Panc1 (cell line): ENCODE measurements at places on chromosomes 3 and 15.

GRCh38 chr15:32705446-32705845 lies 12.4 kb upstream of the GREM1 start:
- DNase-seq: no peak

DNA sequence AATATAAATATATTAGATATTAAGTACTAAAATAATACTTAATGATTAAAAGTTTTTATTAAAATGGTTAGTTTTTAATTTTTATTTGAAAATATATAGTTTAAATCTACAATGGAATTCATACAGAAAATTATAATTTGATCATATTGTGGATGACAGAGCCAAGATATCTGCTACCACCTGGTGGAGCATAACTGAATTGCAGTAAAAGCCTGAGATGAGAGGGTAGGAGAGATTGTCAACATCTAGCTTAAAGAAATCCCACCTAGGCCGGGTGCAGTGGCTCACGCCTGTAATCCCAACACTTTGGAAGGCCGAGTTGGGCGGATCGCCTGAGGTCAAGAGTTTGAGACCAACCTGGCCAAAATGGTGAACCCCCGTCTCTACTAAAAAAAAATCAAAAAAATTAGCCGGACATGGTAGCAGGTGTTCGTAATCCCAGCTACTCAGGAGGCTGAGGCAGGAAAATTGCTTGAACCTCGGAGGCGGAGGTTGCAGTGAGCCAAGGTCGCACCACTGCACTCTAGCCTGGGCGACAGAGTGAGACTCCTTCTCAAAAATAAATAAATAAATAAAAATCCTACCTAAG lies 25.1 kb upstream of the CSTA start:
- DNase-seq: peak; percentile 5

- DNase-seq: no peak
These were observed 228.5 kb downstream of the FOXP1 start for GRCh38 chr3:71355037-71355436.

DNA sequence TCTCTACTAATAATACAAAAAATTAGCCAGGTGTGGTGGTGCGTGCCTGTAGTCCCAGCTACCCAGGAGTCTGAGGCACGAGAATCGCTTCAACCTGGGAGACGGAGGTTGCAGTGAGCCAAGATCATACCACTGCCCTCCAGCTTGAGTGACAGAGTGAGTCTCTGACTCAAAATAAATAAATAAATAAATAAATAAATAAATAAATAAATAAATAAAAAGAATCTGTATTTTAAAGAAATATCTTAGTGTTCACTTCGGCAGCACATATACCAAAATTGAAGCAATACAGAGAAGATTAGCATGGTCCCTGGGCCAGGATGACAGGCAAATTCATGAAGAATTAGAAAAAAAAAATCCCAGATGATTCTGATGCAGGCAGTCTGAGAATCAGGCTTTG lies 51.9 kb downstream of the ROBO2 start:
- DNase-seq: no peak

DNA sequence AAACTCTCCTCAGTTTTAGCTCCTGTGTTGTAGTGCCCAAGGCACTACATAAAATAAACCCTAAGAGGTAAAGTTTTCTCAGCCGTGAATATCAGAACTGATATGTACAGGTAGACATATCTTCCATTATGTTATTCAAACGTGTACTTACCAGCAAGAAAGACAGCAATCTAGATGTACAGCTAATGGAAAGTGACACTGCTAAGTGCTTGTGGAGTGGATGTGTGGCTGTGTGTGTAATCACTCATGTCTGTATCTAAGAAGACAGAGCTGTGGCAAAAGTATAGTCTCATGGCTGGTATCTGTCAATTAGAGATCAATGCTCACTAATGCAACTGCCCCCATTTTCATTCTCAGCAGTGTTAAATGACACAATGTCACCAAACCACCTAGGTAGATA lies 101.3 kb downstream of the FMN1 start:
- DNase-seq: no peak

DNA sequence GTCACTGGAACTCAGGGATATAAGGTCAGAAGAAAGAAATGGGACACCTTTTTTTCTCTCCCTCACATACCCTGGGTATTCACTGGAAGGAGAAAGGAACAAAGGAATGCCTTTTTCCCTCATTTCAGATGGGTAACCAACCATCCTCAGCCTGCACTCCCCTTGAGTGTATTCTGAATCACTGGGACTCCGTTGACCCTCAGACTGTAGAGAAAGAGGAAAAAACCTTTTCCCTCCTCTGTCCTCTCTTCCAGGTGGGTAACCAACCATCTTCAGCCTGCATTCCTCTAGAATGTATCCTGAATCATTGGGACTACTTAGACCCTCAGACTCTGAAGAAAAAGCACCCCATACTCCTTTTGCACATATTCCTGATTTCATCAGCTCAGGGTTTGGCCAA lies 11.4 kb downstream of the PRR20G start:
- no peak for DNase-seq

GRCh38 chr3:82143661-82144412 lies 382.4 kb upstream of the GBE1 start:
- no peak for DNase-seq

- no peak for DNase-seq
These were observed 147.4 kb upstream of the STAC start for GRCh38 chr3:36232797-36233489.

DNA sequence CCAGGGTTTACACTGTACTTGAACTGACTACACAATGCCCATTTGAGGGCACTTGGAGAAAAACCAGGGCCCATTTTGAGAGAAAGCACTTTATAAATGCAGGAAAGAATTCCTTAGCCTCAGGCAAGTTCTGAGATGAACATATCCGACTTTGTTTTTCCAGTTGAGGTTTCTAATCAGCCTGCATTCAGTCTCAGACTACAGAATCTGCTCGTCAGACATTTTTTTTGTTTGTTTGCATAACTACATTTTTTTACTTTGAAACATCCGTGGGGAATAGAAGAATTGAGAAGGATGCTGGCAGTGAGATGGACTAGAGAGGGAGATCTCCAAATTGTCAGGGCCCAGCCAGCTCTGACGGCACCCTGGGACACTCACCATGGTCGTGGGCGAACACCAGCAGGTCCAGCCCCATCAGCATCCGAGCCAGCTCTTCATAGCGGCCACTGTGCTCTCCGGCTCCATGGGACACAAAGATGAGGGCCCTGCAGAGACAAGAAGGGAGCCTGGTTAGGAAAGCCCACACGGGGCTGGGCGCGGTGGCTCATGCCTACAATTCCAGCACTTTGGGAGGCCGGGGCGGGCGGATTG lies 40.8 kb downstream of the MGLL start:
- DNase-seq: no peak

- no peak for DNase-seq
These were observed 174.7 kb downstream of the IGF1R start for GRCh38 chr15:98823012-98823458.

DNA sequence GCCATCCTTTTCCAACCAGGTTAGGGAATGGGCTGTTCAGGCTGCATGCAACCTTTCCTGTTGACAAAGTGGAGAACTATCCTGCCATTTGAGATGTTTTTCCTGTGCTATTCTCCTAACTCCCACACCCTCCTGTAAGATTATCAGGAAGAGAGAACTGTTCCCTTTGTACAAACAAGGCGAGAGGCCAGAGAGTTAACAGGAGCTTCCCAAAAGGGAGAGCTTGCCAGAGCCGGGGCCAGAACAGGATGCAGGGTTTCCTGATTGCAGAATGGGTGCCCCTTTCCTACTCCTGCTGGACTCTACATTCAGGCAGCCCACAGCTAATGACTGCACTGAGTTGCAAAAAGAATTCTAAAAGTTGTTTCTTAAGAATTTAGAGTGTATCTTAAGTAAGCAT lies 17.1 kb downstream of the PML start:
- DNase-seq: no peak

GRCh38 chr3:21421096-21421495 lies 329.9 kb downstream of the ZNF385D start:
- DNase-seq: no peak

DNA sequence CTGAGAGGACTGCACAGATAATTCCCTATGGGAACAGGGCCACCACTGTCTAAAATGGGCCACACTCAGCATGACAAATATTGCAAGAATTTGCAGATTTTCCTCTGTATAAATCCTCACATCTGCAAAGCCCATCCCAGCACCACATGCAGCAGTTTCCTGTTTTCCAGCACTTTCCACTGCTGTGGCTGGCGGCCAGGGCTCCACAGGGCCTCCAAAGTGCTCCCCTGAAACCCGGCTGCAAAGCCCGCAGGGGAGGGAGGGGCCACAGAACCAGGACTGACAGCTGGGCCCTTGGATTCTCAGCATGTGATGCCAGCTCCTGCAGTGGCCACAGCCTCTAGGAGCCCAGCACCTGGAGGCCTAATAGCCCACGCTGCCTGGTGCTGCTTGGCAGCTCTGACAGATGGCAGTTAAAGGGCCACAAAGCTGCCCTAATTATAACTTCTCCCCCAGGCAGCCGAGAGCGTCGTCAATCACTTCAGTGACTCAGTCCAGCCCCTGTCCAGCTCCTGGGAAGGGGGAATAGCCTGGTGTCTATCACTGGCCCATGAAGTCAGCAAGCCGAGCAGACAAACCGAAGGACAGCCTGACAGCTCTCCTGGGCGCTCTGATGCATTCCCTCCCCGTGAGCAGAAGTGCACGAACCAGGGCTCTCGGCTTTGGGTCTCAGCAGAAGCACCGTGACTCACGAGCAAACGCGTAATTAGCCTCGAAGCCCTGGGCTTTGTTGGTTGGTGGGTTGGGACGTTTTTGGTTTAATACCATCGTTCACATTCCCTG lies 4.7 kb downstream of the LRRC15 start:
- DNase-seq: no peak

DNA sequence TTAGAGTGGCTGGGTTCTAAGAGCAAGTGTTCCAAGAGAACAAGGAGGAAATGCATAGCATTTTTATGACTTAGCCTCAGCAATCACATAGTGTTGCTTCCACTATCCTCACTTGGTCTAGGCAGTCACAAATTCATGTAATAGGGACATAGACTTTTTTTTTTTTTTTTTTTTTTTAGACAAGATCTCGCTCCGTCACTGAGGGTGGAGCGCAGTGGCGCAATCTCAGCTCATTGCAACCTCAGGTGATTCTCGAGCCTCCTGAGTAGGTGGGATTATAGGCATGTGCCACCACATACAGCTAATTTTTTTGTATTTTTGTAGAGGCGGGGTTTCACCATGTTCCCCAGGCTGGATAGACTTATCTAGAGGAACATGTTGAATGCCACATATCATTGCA lies 4.7 kb upstream of the GNB4 start:
- DNase-seq: no peak

- DNase-seq: no peak
These were observed 25.5 kb downstream of the RFT1 start for GRCh38 chr3:53104762-53105161.

DNA sequence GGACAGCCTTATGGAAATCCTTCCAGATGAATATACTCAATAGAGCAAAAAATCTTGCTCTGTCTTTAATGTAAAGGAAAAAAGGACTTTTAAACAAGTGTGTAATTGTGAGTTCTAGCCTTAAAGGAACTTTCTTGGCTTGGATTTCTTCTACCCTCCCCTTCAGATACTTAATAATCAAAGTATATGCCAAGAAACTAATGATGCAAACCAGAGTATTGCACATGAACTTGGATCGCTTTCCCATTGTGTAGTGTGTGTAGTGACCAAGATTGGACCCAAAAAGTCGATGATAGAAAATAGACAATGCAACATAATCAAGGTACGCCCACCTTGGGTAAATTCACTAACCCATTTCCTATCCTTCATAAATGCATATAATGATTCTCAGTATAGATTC lies 123.8 kb downstream of the TIGIT start:
- no peak for DNase-seq

- no peak for DNase-seq
These were observed 239.5 kb downstream of the NAALADL2 start for GRCh38 chr3:175098644-175099043.

GRCh38 chr3:11288786-11289637 lies 16.8 kb downstream of the ATG7 start:
- peak; percentile 87 for DNase-seq

- DNase-seq: no peak
These were observed 111.0 kb upstream of the RAP2B start for GRCh38 chr3:153050978-153051377.

DNA sequence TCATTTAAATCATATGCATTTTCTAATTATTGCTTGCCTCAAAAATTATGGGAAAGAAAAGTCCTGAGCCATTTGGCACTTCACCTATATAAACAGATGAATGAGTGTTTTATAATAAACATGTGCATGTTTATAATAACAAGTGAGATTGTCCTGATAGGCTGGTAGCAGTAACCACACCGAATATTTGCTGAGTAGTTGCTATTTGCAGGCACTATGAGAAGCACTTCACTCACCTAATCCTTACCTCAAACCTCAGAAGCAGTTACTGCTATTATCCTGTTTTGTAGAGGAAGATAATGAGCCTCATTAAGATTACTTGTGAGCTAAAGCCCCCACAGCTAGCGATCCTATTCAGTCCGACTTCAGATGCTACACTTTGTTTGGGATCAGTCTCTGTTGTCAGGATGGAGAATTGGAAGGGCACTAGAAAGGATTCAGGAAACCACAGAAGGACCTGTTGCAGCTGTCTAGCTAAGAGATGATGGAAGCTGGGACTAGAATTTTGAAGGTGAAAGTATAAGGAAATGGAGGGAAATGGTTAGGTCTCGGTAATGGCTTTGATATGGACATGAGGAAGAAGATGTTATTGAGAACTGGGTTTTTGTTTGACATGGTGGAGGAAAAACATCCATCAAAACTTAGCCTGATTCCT lies 28.4 kb upstream of the MAGI1 start:
- DNase-seq: no peak

DNA sequence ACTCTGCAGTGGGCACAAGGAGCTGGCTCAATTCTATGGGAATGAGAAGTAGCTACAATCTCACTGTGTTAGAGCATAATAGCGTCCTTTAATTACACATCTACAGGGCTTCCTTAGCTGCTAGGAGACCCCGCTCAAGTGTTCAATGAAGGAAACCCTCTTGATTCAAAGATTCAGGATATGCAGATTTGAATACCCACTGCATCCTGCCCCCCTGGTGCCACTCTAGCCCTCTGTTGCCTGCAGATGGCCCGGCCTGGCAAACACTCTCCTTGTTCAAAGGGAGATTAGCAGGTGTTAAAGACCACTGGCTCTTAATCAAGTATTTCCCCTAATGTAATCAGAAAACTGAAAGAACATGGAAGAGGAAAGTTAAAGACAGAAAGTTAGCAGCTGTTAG lies 356.6 kb downstream of the VGLL3 start:
- DNase-seq: no peak

GRCh38 chr3:141051443-141052200 lies 475 bp downstream of the SPSB4 start:
- no peak for DNase-seq

GRCh38 chr3:152413240-152413639 lies 144.5 kb downstream of the MBNL1 start:
- no peak for DNase-seq

GRCh38 chr3:46356909-46357308 lies 3.0 kb downstream of the CCR2 start:
- DNase-seq: no peak

GRCh38 chr3:46882377-46883053 lies 5.0 kb downstream of the PTH1R start:
- no peak for DNase-seq

- no peak for DNase-seq
These were observed 8.8 kb upstream of the GRAMD1C start for GRCh38 chr3:113829576-113830354.
